ENCODE measurements at places on chromosomes 16 and 17. TPM values are rescaled to one million over a fixed set of nuclear protein-coding genes. Genes with fewer than 3 reads are reported as not detected.
A peak's percentile ranks its signal among the peaks of the same experiment; 100 is the strongest.

DNA sequence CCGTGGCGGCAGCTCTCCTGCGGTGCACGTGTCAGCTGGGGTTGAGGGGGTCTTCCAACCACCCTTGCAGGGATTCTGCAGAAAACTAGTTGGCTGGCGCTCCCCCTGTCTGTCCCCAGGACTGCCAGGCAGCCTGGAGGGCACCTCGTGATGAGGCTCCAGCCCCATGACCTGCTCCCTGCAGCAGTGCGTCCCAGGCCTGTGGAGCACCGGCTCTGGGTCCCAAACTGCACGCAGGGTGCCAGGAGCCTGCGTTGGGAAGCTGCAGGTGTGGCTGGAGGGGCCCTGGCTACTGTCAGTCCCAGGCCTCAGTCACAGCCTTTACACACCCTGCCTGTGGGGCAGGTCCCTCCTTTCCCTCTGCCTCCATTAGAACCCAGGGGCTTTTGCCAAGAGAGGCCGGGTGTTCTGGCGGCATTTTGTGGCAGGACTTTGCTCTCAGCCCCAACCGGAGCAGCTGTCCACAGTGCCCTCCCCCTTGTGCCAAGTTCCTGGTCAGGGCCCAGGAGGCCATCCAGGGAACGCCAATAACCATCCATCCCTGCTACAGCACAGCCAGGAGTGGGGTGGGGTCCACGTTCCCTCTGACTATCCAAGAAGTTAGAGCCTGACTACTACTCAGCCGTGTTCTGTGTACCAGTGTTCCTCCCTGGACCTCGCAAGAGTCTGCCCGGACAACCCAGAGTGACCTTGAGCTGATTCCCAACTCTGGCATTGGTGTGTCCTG is 9.2 kb downstream of the CHMP6 start:
- no peaks in the 10 kb centered on the region for H3K27me3 ChIP-seq
- peaks cover 8% of the 10 kb centered on the region for H3K4me1 ChIP-seq
- no peak overlapping the region for H3K27ac ChIP-seq
- H3K36me3 ChIP-seq: peaks cover 4% of the 10 kb centered on the region
- no peak for DNase-seq

DNAAF8 gene
- polyA plus RNA-seq: 0.52 TPM

OR4D1 gene
- polyA plus RNA-seq: not detected

- no peaks in the 10 kb centered on the region for H3K36me3 ChIP-seq
- no peak overlapping the region for H3K4me3 ChIP-seq
- H3K27ac ChIP-seq: no peak overlapping the region
- no peak for DNase-seq
Measured at GRCh38 chr16:24037335-24037734, 201.6 kb downstream of the PRKCB start.

CLEC18B gene
- 3.1 TPM for polyA plus RNA-seq

DNA sequence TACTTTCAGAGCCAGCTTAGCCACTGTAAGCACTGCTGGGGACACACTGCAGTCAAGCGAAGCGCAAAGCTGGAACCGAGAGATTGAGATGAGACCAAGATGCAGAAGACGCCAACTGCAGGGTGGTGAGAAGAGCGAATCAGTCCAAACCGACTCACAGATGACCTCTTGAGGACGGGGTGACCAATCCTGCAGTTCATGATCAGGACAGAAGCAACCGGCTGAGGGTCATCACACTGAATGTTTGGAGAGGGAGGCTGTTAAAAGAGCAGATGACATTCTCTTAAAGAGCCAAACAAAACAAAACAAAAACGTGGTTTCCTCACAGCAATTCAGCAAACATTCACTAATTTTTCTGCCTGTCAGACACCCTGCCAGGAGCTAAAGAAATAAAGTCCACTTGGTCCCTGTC is 8.5 kb downstream of the HASPIN start:
- no peaks in the 10 kb centered on the region for H3K27me3 ChIP-seq
- no peak overlapping the region for H3K4me3 ChIP-seq
- H3K4me1 ChIP-seq: no peaks in the 10 kb centered on the region
- no peak overlapping the region for H3K27ac ChIP-seq

- no peak overlapping the region for H3K4me3 ChIP-seq
- H3K27ac ChIP-seq: no peak overlapping the region
- no peaks in the 10 kb centered on the region for H3K4me1 ChIP-seq
- H3K27me3 ChIP-seq: no peaks in the 10 kb centered on the region
Measured at GRCh38 chr16:79542237-79542774, 58.2 kb downstream of the MAF start.

DNA sequence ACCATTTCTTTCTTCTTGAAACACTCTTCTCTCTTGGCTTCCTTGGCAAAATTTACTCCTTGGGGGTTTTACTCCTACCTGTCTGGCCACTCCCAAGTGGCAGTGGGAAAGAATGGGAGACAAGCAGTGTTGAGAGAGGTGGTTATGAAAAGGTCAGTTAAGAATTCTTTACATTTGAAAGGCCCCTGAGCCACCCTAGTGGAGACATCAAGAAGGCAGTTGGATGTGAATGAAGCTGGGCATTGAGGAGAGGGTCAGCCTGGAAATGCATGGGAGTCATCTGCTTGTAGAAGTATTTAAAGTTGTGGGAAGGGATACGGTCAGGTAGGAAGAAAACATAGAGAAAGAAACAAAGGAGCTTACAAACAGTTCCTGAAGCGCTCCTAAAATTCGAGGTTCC is 42.3 kb upstream of the CCNF start:
- H3K36me3 ChIP-seq: no peaks in the 10 kb centered on the region
- H3K27me3 ChIP-seq: no peaks in the 10 kb centered on the region
- no peak overlapping the region for H3K4me3 ChIP-seq
- peaks cover 6% of the 10 kb centered on the region for H3K4me1 ChIP-seq

KRT40 gene
- 0.61 TPM for polyA plus RNA-seq

HBM gene
- not detected for polyA plus RNA-seq

DNA sequence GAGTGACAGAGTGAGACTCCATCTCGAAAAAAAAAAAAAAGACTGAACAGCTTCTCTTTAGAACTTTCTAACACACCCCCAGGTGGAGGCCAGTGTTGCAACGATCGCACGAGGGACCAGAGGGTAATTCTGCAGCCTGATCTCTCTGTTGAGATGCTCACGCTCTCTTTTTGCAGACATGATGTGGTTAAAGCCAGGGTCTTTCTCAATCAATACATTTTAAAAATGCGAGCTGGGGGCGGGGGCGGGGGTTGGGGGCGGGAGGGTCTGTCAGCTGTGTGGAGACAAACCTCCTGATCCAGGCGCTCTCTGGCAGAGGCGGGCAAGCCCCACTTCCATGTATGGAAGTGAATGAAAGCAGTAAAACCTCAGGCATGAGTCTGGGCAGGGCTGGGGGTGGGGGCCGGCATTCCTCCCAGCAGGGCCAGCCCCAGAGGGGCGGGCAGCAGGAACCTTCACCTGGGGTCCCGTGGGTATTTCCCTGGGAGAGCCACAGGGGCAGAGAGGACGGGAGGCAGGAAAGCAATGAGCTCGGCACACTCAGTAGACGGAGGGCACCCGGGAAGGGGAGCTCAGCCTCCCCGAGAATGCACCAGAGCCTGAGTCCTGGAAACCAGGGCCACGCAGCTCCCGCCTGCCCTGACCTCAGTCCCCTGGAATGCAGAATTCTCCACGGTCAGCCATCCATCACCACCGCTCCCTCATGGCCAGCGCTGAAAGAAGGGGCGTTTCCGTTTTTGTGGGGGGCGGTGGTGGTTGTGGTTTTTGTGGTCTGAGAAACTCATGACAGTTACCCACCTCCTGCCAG is 28.0 kb downstream of the NXN start:
- H3K36me3 ChIP-seq: no peaks in the 10 kb centered on the region
- H3K4me1 ChIP-seq: no peaks in the 10 kb centered on the region
- no peak overlapping the region for H3K4me3 ChIP-seq
- no peaks in the 10 kb centered on the region for H3K27me3 ChIP-seq
- no peak for DNase-seq
- H3K27ac ChIP-seq: peak overlapping the region; percentile 68

GRCh38 chr17:51060396-51060795 is 60.3 kb downstream of the SPAG9 start:
- H3K4me1 ChIP-seq: peaks cover 43% of the 10 kb centered on the region
- no peak for DNase-seq
- no peak overlapping the region for H3K4me3 ChIP-seq
- H3K27ac ChIP-seq: no peak overlapping the region
- H3K27me3 ChIP-seq: no peaks in the 10 kb centered on the region

TTLL6 gene
- 6.0 TPM for polyA plus RNA-seq

WDR90 gene
- 91.3 TPM for polyA plus RNA-seq

CLEC19A gene
- polyA plus RNA-seq: not detected

- peaks cover 52% of the 10 kb centered on the region for H3K36me3 ChIP-seq
- no peaks in the 10 kb centered on the region for H3K27me3 ChIP-seq
- DNase-seq: no peak
- no peak overlapping the region for H3K27ac ChIP-seq
- no peak overlapping the region for H3K4me3 ChIP-seq
Measured at GRCh38 chr17:2693561-2694380, 17.8 kb downstream of the CLUH start.

SLC4A1 gene
- polyA plus RNA-seq: not detected

GRCh38 chr17:40314584-40314956 is 5.6 kb downstream of the RARA start:
- no peak overlapping the region for H3K4me3 ChIP-seq
- peaks cover 22% of the 10 kb centered on the region for H3K4me1 ChIP-seq
- peak overlapping the region; percentile 80 for H3K27ac ChIP-seq

C16orf46 gene
- 0.84 TPM for polyA plus RNA-seq

- H3K4me3 ChIP-seq: no peak overlapping the region
- peaks cover 58% of the 10 kb centered on the region for H3K36me3 ChIP-seq
- no peak for DNase-seq
- peak overlapping the region; percentile 66 for H3K27ac ChIP-seq
- no peaks in the 10 kb centered on the region for H3K4me1 ChIP-seq
- H3K27me3 ChIP-seq: no peaks in the 10 kb centered on the region
Measured at GRCh38 chr16:57253466-57253865, 8.4 kb downstream of the ARL2BP start.

SMIM36 gene
- polyA plus RNA-seq: 0.09 TPM

GRCh38 chr16:20676837-20677236 is 20.6 kb downstream of the ACSM1 start:
- DNase-seq: no peak
- H3K36me3 ChIP-seq: no peaks in the 10 kb centered on the region
- peak overlapping the region; percentile 88 for H3K27ac ChIP-seq

- no peaks in the 10 kb centered on the region for H3K27me3 ChIP-seq
- H3K36me3 ChIP-seq: no peaks in the 10 kb centered on the region
- DNase-seq: no peak
- no peak overlapping the region for H3K4me3 ChIP-seq
- H3K4me1 ChIP-seq: no peaks in the 10 kb centered on the region
Measured at GRCh38 chr16:31696968-31697743, 169.5 kb downstream of the AHSP start.

DNA sequence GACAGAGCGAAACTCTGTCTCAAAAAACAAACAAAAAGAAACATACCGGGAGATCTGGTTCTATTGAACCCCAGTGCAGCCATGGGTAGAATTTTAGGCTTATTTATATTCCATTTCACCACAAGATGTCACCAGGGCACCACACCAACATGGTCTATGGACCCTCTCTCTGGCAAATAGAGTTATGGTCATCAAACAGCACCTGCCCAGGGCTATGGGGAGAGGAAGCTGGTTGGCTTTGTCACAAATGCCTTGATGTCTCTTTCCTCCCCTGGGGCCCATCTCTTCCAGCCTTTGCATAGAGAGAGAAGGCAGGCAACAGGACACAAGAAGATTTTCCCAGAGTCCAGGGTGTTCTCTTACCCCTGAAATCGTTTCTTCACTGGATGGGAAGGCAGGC is 128.4 kb downstream of the WWOX start:
- no peak overlapping the region for H3K4me3 ChIP-seq
- no peaks in the 10 kb centered on the region for H3K4me1 ChIP-seq

- no peaks in the 10 kb centered on the region for H3K27me3 ChIP-seq
- H3K27ac ChIP-seq: peak overlapping the region; percentile 17
- DNase-seq: no peak
- H3K4me1 ChIP-seq: no peaks in the 10 kb centered on the region
- peaks cover 6% of the 10 kb centered on the region for H3K36me3 ChIP-seq
- H3K4me3 ChIP-seq: no peak overlapping the region
Measured at GRCh38 chr16:19861811-19862327, 22.8 kb downstream of the GPRC5B start.

DNA sequence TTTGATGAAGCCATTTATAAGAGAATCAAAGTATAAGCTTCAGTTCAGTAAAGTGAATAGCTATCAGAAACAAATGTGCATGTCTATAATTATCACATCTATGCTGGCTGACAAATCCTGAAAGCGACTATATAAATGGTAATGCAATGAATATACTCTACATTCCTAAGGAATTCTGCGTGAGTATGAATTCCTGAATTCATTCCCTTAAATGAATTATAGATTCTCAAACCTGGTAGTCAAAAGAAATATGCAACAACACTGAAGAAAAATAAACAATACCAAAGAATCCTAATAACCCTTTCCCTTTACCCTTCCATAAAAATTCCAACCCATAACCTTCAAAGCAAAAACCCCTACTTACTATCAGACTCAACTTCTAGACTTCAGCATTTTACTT is 416.6 kb upstream of the PMFBP1 start:
- no peaks in the 10 kb centered on the region for H3K27me3 ChIP-seq
- H3K4me3 ChIP-seq: no peak overlapping the region
- H3K4me1 ChIP-seq: no peaks in the 10 kb centered on the region

DNA sequence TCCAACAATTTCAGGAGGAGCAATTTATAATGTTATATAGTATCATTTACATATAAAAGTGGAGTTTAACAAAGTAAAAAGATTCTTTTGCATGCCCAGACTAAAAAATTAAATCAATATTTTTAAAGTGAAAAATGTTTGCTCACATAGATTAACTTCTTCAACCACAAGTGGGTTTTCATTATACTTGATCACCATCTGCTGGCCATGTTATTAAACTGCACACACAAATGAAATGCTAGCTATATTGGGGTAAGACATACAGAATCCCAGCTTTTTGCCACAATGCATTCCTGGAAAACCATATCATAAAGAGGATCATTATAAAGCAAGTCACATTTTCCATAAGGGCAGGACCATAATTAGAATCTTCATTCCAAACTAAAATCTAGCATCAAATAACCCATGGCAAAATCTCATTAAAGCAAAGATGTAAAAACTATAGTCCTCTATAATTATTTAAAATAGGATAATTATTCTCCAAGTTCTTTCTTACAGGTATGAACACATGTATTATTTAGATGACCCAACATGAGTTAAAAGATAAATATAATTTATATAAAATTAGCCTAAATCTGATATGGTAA is 26.3 kb downstream of the CEP112 start:
- H3K4me3 ChIP-seq: no peak overlapping the region
- H3K27me3 ChIP-seq: no peaks in the 10 kb centered on the region
- DNase-seq: no peak
- no peaks in the 10 kb centered on the region for H3K4me1 ChIP-seq
- H3K36me3 ChIP-seq: no peaks in the 10 kb centered on the region
- H3K27ac ChIP-seq: no peak overlapping the region

GRCh38 chr16:88434746-88435145 is 18.3 kb upstream of the ZFPM1 start:
- no peak for DNase-seq
- no peaks in the 10 kb centered on the region for H3K4me1 ChIP-seq
- H3K27ac ChIP-seq: no peak overlapping the region
- H3K4me3 ChIP-seq: no peak overlapping the region
- no peaks in the 10 kb centered on the region for H3K36me3 ChIP-seq

GRIN2A gene
- 0.49 TPM for polyA plus RNA-seq
